Stimulated activated CD4-positive, alpha-beta T cell treated with anti-CD3 and anti-CD28 coated beads, Interleukin-1b, Interleukin-23, amount 100 ng/mL, for 1 hour (primary cell): ENCODE measurements at places on chromosomes 12 and 14.

DNA sequence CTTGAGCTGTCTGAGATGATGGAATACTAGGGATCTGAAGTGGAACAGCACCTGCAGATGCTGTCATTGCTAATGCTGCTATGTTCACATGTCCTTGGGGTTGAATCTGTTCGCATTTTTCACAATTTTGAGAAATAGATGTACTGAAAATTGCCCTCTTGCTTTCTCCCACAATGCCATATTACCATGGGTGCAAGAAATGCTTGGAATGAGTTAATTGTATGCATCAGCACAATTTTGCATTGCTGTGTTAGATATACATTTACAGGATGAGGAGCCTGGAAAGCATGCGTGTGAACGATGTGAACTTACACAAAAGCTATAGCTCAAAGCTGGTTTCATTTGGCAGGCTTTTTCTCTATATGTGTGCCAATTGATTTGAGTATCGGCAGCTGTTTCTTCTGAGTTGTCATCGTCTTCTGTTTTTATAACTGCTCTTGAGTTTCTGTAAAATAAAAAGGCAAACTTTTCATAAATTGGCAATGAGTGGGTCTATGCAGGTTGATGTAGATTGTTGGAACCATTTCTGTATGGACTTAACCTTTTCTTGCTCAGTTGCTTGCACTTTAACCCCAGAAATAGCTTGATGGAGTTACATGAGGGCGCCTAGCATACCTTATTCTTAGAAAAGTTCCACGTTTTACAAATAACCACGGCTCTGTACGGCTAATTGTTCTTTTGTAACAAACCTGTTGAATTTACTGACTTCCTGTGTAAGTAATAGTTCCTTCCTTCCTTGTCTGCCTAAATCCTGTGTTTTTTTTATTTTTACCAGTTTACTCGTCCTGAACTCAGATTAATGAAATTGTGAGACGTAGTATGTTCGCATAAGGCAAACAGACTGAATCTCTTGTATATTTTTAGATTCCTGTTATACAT is 105.9 kb downstream of the FGD4 start:
- DNase-seq, result no peak

- DNase-seq, result no peak
These were observed 62.9 kb upstream of the ATP2A2 start for GRCh38 chr12:110217996-110218674.

GRCh38 chr14:73239393-73240241 is 2.3 kb downstream of the PAPLN start:
- no peak for DNase-seq

- no peak for DNase-seq
These were observed 44.6 kb upstream of the C12orf42 start for GRCh38 chr12:103540319-103540718.

GRCh38 chr12:74794522-74794921 is 256.9 kb downstream of the ATXN7L3B start:
- no peak for DNase-seq

DNA sequence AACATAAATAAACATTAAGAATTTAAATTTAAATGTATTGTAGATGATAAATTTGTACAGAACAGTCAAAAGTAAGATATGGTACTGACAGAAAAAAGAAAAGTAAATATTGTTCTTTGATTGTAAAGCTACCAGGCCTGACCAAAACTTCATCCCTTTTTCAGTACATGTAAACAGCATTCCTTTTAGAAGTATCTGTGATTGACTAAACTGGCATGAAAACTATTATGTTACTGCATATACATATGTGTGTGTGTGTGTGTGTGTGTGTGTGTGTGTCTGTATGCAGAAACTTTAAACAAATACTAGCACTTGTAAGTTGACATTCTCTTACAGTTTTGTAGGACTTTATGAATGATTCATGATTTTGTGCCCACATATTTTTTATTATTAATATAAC is 270.9 kb downstream of the C12orf50 start:
- no peak for DNase-seq

GRCh38 chr12:95976416-95976832 is 19.7 kb downstream of the HAL start:
- DNase-seq, result no peak

DNA sequence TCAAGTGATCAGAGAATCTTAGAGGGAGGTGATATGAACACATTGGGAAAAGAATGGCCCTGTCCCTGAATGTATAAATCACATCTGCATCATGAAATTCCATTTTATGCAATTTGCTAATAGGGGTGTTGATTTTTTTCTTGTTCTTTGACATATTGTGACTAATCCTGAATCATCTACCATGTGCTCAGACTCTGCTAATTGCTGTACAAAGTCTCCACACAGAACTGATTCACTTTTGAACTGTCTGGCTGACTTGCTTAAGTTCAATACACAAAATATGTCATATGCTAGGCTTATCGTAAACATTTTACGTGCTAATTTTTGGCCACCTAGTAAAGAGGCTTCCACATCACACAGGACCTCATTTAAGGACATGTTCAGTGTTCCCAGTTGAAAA is 2.6 kb downstream of the TMEM132D start:
- DNase-seq, result no peak

DNA sequence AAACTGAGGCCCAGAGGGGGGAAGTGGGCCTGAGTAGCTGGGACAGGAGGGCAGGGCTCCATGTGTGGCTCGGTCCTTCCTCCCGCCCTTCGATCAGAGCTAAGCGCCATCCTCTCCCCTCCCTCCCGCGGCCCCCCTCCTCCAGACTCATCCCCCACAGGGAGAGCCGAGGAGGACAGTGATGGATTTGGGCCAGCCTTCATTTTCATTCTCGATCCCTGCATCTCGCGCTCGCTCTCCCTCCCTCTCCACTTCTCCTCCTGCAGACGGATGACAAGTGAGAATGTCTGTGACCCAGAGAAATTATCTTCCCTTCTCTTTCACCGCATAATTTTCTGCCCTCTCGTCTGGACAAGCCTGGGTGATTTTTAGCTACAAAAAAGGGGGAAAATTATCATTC is 183.3 kb downstream of the RBM19 start:
- DNase-seq, result no peak

GRCh38 chr12:103387385-103387784 is 108.4 kb downstream of the C12orf42 start:
- DNase-seq, result no peak
